Stimulated activated CD8-positive, alpha-beta memory T cell treated with anti-CD3 and anti-CD28 coated beads, Interleukin-4, amount 100 ng/mL, for 24 hours (primary cell): ENCODE measurements at places on chromosomes 5 and 9.
A peak's percentile ranks its signal among the peaks of the same experiment; 100 is the strongest.

GRCh38 chr9:114733816-114734215 lies 51.8 kb upstream of the TEX48 start:
- DNase-seq: no peak

GRCh38 chr9:131310833-131311554 lies 21.5 kb downstream of the PLPP7 start:
- DNase-seq: peak; percentile 35

DNA sequence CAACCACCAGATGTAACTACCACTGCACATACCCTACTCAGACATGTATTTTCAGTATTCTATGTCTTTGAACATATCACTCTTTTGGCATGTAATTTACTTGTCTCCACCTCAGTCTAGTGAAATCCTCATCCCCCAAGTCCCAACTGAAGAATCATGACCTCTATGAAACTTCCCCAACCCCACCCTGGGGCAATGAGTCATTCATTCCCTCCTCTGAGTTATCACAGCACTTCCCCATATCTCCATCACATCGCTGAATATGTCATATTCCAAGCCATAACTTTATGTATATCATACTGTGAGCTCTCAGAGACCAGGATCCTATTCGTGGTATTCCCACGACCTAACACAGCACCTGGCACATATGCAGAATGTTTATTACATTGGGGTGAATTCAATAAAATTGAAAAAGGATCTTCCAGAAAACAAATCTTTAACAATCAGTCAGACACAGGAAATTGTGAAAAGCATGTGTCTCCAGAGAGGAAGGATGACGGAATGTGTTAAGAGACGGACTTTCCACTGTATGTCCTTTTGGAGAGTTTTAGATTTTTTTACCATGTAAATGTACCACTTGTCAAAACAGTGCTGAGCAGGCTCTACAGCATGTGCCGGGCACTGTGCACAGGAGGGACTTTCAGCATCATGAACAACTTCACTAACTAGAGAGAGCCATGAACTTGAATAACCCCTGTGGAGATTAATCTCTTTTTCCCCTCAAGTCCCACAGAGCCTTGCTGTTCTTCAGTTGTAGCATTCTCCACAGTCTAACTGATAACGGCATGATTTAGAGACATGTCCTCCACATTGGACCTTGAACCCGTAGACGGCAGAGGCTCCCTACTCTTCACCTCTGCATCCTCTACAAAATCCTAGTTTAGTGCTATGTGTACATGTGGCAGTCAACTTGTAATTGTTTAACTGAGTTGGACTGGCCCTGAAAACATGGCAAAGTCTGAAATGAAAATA lies 213.5 kb downstream of the GLIS3 start:
- DNase-seq: no peak

- DNase-seq: no peak
Measured at GRCh38 chr9:33489066-33489465, 15.3 kb upstream of the NOL6 start.

DNA sequence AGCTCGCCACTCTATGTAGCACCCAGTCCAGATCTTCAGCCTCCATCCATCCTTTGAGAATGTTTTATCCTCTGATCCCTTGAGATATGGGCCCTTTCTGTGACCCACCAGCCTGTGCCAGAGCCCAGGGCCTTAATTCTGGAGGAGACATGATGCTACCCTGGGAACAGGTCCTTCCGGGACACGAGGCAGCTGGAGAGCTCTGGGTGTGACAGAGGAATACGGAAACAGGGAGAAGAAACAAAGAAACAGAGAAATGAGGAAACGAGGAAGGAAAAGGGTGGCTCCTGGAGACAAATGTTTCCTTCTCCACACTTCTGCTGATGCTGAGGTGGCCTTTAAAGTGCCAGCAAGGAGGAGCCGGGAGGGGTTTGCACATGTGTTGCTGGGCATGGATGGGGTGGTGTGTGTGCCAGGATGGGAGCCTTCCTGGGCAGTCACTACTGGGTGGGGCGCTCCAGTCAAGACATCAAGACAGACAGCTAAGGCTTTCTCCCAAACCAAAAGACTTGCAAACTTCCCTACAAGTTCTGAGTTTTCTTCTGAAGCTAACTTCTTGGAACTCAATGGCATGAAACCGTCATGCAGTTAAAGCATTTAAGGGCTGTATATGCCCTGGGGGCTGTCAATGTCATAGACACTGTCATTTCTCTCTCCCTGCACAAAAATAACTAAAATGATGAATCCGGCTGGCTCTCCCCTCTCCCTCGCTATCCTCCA lies 22.8 kb upstream of the MARCHF6 start:
- no peak for DNase-seq

- DNase-seq: no peak
Measured at GRCh38 chr9:120846906-120847305, 4.2 kb upstream of the PSMD5 start.

DNA sequence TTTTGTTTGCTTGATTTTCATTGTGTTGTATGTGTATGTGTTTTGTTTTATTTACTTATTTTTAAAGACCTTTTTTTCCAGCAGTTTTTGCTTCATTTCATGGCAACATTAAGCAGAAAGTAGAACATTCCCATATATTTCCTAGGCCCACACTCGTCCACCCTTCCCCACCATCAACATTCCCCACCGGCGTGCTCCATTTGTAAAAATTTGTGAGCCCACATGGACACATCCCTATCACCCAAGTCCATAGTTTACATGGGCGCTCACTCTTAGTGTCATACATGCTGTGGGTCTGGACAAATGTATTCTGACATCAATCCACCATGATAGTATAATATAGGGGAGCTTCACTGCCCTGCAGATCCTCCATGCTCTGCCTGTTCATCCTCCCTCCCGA lies 133.8 kb downstream of the ADAMTS16 start:
- DNase-seq: no peak

- DNase-seq: no peak
Measured at GRCh38 chr9:6931913-6932312, 174.1 kb downstream of the KDM4C start.

DNA sequence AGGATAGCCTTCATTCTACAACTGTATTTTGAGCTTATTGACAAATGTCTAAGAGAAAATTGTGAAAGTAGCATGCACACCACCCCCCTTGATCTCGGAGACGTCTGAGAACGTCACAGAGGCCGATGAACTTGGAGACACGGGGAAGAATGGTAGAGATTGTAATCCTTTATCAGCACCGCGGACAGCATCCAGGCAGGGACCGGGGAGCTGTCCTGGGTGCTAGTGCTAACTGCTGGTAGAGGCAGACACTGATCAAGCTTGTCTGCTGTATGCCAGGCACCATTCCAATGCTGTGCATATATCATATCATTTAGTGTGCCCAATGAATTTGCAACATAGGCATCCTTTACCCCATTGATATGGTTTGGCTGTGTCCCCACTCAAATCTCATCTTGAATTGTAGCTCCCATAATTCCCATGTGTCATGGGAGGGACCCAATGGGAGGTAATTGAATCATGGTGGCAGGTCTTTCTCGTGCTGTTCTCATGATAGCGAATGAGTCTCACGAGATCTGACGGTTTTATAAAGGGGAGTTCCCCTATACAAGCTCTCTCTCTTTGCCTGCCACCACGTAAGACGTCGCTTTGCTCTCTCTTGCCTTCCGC lies 98.8 kb downstream of the LHX2 start:
- peak; percentile 19 for DNase-seq

DNA sequence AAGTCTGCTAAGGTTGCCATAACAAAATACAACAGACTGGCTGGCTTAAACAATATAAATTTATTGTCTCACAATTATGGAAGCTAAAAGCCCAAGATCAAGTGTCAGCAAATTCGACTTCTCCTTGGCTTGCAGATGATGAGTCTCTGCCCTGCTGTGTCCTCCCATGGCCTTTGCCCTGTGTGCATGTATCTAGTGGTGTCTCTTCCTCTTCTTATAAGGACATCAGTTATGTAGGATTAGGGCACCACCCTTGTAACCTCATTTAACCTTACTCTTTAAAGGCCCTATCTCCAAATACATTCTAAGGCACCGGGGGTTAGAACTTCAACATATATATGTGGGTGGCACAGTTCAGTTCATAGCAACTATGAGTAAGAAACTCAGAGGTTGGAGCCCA lies 157.9 kb upstream of the RASA1 start:
- no peak for DNase-seq

DNA sequence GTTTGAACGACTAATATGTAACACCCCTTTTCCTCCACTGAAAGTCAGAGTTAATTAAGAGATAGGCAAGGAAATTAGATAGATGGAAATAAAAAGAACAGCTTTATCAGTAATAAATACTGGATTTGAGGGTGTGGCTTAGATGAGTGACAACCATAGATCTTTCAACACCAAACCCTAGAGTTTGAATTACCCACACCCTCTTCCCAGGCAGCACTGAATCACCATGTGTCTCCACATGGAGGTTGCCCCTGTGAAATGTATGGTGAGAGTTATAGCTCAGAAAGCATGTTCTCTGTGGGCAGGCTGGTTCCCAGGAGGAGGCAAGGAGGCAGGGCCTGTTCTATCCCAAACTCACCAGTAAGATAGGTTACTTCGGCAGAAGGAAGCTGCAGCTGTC lies 69.7 kb downstream of the TMEM174 start:
- no peak for DNase-seq

DNA sequence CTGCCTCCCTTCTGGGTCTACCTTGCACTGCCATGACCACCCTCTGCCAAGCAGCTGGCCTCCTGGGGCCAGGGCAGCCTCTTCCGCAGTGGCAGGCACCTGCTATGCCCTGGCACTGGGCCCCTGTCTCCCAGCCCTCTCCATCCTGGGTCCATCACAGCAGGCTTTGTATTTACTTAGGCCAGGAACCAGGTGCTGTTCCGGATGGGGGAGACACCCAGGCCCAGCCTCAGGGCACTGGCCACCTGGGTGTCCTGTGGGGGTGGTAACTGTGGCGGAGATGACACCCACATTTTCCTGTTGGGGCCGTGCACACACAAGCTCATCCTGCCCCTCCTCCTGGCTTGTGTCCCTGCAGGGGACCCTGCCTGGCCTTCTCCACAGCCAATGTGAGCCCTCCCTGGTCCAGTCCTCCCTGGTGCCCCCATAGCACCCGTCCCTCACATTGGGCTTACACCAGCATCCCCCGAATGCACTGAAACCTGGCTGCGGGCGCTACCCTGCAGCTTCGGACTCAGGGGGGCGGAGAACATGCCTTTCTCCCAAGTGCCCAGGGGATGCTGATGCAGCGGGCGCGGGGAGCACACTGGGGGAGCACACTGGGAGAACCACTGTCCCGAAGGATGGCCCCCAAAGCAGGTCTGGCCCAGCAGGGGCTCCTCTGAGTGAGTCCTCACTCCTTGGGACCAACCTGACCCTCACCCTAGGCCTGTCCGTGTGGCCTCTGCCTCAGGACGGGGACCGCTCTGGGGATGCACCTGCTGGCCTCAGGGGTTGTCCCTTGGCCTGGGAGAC lies 17.9 kb downstream of the FAM163B start:
- no peak for DNase-seq

- no peak for DNase-seq
Measured at GRCh38 chr9:16821344-16821743, 49.1 kb downstream of the BNC2 start.

DNA sequence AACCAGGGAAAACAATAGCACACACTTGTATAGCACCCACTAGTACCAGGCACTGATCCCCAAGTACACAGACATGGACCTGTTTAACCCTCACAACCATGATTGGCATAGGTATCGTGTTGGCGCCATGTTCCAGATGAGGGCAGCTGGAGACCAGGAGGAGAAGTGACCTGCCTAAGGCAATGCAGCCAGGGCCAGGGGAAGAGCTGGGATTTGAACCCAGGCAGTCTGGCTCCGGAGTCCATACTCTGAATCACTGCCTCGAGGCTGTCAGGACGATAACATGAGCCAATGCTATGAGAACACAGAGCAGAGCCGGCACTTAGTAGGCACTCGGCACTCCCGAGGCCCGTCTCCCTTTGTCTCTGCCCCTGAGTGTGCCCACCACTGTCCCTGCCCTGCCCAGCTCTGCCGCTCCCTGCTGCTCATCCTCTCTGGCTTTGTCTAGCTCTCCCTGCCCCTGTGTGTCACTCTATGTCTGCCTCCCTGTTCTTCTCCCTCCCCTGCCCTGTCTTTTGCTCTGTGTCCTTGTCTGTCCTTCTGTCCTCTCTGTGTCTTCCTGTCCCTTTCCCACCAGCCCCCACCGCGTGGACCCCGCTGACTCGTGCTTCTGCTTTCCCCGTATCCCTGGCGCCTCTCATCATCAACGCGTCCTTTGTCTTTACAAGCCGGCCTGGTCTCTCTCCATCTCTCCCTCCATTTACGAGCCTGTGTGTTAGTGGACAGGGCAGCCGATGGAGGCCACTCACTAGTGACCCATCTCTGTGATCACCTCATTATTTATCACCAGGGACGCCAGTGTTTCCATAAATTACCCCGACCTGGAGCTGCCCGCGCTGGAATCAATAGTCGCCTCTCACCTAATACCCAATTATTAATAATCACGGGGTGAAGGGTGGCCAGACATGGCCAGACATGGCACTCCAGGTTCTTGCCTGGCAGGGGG lies 99.4 kb upstream of the MVB12B start:
- DNase-seq: no peak

GRCh38 chr5:171681677-171682076 lies 103.9 kb upstream of the SMIM23 start:
- no peak for DNase-seq

GRCh38 chr9:19941874-19942273 lies 153.0 kb upstream of the SLC24A2 start:
- no peak for DNase-seq

- DNase-seq: no peak
Measured at GRCh38 chr5:81268521-81269196, 32.7 kb upstream of the ZCCHC9 start.

GRCh38 chr9:82273121-82273520 lies 284.5 kb downstream of the SPATA31D1 start:
- DNase-seq: no peak

GRCh38 chr5:163306421-163306820 lies 131.0 kb upstream of the CCNG1 start:
- no peak for DNase-seq

DNA sequence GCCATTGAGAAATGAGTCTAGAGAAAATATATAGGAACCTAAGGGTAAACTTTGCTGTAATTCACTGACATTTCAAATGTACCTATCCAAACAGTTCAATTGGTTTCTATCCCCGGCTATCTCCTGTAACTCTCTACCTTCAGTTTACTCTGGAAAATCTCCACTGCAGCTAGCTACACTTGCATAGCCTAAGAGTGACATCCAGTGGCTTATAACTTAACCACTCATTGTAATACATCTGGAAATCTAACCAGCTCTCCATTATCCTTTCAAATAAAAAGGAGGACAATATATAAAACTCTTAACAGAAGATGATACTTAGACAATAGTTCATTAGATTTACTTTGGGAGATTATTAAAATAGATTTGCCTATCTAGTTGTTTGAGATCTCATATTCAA lies 35.3 kb upstream of the SPDL1 start:
- no peak for DNase-seq

DNA sequence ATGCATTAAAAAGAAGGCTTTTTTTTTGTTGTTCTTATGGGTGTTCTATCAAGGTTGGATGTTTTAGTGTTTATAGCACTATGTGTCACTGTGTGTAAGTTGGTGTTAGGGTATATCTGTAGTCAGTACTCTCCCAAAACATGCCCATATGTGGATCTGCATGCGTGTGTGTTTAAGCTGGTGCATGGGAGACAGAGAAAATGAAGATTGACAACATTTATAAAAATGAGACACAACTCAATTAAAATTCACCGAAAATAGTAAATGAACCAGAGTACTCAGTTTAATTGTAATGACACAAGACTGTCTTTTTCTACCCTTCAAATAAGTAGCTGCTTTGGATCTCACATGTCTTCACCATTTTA lies 323.4 kb downstream of the TMEM161B start:
- no peak for DNase-seq

- no peak for DNase-seq
Measured at GRCh38 chr5:98321361-98321760, 452.1 kb upstream of the RGMB start.
